ENCODE measurements at places on chromosomes 2 and 18.

GRCh38 chr2:120669971-120670370 is 65.7 kb upstream of the GLI2 start:
- no peak for DNase-seq

GRCh38 chr2:113966171-113966570 is 76.3 kb downstream of the ACTR3 start:
- DNase-seq: no peak

GRCh38 chr2:126657148-126657635 is 1.2 kb downstream of the GYPC start:
- no peak for DNase-seq

- DNase-seq: no peak
Observed at GRCh38 chr2:85995648-85996529, 107.1 kb upstream of the ST3GAL5 start.

- no peak for DNase-seq
Observed at GRCh38 chr2:147641651-147642050, 203.2 kb upstream of the ACVR2A start.

GRCh38 chr2:128638341-128639119 is 319.9 kb upstream of the HS6ST1 start:
- no peak for DNase-seq

DNA sequence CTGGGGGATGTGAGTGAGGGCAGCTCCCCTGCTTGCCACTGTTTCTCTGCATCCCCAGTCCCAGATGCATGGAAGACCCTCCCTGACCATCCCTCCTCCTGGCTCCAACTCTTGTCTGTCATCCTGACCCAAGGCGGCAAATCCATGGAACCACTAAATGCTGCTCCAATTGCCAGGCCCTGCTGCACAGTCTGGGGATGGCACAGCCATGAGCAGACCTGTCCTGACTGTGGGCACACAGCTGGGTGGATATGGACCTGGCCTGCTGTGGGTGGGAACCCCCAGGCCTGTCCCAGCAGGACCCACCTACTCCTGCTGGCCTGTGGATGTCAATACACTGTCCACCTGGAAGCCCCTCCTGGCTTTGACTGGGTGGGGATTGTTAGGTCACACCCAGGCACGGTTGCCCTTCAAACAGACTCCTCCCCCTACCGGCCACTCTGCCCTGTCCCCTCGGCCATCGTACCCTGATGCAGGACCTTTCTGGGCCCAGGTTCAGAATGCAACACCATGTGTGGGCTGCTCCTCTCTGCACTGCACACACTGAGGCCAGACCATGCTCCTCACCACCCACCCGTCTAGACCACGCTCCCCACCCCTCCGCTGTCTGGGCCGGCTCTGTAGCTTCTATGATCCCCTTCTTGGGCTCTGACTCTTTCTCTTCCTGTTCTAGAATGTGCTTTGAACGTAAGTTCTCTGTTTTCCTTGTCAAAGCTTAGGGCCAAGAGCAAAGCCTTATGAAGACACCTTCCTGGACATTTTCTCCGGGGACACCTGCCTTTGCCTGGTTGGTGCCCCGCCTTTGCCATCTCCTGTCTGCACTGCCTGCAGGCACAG is 57.9 kb downstream of the INPP5D start:
- no peak for DNase-seq

GRCh38 chr2:20540587-20541293 is 93.9 kb downstream of the RHOB start:
- DNase-seq: no peak

GRCh38 chr2:84719434-84719833 is 161.4 kb downstream of the TRABD2A start:
- DNase-seq: no peak

- no peak for DNase-seq
Observed at GRCh38 chr2:160381425-160381951, 112.1 kb downstream of the RBMS1 start.

GRCh38 chr2:154875999-154876398 is 177.5 kb downstream of the KCNJ3 start:
- no peak for DNase-seq

GRCh38 chr2:24048769-24049484 is 614 bp upstream of the FKBP1B start:
- DNase-seq: no peak

DNA sequence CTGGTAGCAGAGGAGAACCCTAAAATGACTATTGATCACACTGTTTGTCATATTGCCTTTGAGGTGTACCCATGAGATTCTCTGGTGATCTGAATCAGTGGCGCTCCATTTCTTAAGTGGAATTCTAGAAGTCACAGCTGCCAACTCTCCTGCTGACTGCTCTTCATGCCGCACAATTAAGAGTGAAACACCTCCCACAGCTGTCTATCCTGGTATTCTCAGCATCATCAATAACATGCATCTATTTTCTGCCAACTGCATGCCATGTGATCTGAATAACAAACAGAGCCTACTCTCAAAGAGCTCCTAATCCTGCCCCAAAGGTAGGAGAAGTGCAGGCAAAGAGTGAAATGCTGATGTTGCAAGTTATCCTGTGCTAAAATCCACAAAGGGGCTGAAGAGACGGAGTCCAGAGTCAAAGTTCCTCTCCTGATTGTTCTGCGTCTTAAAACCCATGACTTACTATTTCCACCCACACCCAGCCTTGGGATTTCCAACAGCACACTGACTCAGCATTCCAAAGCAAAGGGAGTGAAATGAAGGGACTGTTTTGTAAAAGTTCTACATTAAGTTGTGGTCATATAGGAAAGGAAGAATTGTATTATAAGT is 13.7 kb upstream of the DAPL1 start:
- no peak for DNase-seq

All from NCI-H774 (cell line).